Fibroblast of lung (primary cell): ENCODE measurements at places on chromosomes 13 and 19.

- DNase-seq: no peak
Measured at GRCh38 chr19:55316646-55317045, 8.5 kb downstream of the TMEM150B start.

DNA sequence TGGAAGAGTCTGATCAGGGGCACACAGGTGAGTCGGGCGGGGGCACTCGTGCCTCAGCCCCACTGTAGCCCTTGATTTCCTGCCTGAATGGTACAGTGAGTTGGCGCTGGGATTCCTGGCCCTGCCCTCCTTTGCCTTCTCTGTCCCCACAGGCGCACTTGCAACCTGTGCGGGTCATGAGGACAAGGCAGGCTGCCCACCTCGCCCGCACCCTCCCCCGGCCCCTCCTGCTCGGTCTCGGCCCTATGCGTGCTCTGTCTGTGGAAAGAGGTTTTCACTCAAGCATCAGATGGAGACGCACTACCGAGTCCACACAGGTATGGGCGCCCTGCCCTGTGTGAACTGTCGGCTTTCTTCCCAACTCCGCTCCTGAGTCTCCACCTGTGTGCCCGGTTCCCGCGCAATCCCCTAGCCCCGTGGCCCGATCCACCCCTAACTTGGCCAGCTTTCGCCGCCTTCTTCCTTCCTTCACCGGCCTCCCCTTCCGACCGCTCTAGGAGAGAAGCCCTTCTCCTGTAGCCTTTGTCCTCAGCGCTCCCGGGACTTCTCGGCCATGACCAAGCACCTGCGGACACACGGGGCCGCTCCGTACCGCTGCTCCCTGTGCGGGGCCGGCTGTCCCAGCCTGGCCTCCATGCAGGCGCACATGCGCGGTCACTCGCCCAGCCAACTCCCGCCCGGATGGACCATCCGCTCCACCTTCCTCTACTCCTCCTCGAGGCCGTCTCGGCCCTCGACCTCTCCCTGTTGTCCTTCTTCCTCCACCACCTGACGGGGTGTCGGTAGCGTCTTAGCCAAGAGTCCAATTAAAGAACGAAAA is 1.6 kb upstream of the KMT2B start:
- DNase-seq: peak; percentile 45

DNA sequence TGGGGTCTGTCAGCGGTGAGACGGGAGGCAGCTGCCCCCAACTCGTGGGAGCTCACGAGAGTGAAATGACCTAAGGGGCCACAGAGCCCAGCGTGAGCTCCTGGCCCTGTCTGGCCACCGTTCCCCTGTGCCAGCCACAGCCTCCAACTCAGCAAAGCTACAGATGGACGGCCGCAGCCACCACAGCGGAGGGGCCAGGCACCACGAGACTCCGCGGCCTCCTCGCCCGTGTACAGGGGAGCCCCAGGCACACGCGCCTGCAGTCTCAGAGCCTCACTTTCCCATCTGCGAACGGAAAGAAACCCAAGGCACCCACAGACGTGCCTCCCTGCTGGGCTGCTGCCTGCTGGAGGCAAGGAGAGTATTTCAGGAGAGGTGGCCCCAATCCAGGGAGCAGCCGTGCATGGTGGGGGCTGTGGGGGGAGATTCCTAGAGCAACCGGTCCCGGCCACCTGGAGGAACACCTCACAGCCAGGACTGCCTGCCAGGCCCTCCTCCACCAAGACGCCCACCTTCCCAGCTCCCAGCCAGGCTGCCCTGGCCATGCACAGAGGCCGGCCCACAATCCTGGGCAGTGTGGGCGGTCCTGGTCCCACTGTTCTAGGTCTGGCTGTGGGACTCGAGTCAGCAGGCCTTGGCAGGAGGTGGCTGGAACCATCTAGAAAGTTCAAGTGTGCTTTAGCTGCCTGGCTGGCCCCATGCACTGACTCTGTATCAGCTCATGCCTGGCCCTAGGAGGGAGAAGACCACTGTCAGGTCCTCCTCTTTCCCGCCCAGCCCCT is 1.9 kb downstream of the MKNK2 start:
- no peak for DNase-seq

- DNase-seq: no peak
Measured at GRCh38 chr19:5857203-5858081, 6.2 kb upstream of the FUT3 start.

DNA sequence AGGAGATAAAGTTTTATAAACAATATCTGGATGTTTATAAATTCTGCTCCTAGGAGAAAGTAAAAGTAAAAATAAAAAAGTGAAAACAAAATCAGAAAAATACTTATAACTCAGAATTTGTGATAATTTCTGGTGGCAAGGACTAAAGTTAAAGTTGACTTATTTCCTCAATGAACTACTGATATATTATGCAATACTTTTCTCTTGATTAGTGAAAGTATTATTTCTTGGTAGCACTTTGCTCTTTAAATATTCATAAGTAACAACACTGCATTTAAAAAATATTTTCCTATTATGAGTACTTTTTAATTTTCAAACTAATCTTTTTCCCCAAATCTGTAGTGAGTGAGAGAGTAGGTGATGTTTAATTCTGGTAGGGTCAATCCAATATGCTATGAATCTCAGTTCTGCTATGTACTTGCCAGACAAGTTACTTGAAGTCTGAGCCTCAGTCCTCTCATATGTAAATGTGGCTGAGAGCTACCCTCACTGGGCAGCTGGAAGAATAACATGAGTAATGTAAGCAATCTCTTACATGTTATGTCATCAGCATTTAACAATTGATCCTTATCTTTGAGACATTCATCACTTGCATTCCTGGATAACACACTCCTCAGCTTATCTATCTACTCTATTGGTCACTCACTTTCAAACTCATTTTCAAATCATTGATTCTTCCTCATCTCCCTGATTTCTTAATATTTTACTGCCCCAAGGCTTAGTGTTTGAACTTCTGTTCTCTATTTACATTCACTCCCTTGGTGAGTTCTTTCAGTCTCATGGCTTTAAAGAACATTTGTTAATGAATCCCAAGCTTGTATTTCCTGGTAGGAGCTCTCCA is 239.0 kb downstream of the RGCC start:
- peak; percentile 99 for DNase-seq

DNA sequence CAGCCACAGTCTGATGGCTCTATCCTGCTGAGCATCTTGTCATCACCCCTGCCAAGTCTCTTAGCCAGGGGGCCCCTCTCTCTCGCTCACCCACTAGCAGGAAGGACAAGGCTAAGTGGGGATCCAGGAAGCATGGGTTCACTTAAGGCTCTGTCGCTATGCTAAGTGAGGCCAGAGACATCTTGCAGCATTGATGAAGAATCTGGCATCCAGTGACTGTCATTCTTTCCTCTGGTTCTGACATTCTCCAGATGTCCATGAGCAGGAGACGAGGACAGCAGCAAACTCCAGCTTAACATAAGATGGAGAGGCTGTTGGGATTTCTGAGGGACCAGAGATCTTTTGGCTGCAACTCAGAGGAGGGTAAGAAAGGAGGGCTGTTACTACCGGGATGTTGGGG is 230.2 kb downstream of the TSHZ3 start:
- DNase-seq: no peak

DNA sequence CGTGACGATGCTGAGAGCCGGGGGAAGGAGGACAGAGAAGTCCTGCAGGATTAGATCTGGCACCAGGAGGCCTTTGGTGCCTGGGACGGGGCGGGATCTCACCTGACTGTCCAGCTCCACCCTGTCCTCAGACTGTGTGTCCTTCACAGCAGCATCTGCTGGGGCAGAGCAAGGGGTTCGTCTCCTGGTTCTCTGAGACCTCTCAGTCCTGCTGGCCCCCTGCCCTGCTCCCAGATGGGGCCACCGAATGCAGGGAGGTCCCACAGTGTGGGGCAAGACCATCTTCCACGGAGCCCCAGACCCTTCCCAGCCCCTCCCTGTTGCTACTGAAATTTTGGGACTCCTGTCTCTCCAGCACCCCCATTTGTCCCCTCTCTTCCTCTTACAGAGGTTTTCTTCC is 4.5 kb downstream of the LILRB3 start:
- no peak for DNase-seq
